Activated CD4-positive, alpha-beta memory T cell treated with anti-CD3 and anti-CD28 coated beads for 36 hours (primary cell): ENCODE measurements at places on chromosomes 13 and 19. TPM values are rescaled to one million over a fixed set of nuclear protein-coding genes. Genes with fewer than 3 reads are reported as not detected.

DNA sequence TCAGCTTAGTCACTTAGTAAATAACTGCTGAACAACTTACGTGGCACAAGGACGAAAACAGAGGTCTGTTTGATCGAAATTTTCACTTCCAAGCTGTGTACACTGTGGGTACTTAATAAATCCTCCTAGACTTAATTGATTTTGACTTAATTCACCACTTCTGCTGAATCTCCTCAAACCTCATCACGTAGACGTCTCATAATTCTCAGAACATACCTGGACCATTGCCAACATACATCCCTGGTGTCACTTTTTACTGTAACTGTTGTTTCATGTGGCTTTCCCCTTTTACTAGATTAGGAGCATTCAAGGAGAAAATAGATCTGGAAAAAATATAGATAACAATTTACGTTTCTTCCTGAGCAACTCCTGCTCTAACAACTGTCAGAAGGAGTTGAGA lies 105.0 kb downstream of the MBNL2 start:
- no peak for DNase-seq

DNA sequence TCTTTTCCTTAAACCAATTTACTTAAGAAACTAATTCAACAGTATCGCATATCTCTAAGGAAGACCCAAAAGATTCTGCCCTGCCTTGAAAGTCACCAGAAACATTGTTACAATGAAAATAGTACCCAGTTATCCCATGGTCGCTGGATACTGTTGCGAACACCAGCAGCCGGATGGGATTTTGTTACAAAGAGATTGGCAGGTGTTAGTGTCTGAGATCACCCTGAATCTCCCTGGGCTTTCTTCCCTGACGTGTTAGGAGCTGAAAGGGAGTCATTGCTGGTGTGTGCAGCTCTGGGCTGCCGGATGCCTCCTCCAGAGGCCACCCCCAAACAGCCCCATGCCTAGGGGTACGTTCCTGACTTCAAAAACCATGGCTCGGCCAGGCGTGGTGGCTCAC lies 38.2 kb downstream of the PTPRS start:
- DNase-seq, result no peak

GRCh38 chr13:64028551-64028950 lies 2612.9 kb upstream of the PCDH20 start:
- DNase-seq, result no peak

DNA sequence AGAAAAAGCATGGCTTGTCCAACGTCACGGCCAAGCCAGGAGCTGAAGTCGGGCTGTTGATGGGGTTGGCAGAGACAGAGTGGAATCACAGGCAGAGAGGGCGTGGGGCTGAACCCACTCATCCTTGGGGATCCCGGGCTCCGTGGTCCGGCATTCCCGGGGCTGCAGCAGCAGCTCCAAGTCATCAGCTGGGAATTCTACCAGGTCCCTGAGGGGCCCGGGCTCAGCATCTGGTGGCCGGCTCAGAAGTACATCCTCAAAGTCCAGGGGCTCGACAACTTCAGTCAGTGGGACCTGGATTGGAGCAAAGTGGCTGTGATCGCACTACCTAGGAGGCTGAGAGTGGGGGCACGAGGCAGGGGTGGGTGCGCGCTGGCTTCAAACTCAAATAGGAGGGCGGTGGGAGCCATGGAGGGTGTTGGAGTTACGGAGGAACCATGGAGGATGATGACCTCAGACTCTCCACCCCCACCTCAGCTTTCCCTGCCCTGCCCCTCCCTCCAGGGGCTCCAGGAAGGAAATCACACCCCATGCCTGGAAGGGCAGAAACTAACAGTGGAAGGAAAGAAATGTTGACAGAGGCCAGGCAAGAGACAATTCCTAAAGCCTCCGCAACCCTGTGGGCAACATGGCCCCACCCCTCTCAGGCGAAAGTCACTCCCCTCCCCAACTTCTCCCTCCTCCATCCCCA lies 9.5 kb downstream of the DOCK6 start:
- no peak for DNase-seq

GRCh38 chr13:22561581-22561980 lies 619.2 kb upstream of the SGCG start:
- DNase-seq, result no peak

FFAR3 gene
- total RNA-seq, result 1.1 TPM

DZIP1 gene
- 0.33 TPM for total RNA-seq

VSIG10L gene
- 3.5 TPM for total RNA-seq

FFAR2 gene
- not detected for total RNA-seq

KXD1 gene
- total RNA-seq, result 112 TPM
